NCI-H187 treated with DMSO at 0.1 percent for 48 hours (cell line): ENCODE measurements at places on chromosomes 2 and 18.

DNA sequence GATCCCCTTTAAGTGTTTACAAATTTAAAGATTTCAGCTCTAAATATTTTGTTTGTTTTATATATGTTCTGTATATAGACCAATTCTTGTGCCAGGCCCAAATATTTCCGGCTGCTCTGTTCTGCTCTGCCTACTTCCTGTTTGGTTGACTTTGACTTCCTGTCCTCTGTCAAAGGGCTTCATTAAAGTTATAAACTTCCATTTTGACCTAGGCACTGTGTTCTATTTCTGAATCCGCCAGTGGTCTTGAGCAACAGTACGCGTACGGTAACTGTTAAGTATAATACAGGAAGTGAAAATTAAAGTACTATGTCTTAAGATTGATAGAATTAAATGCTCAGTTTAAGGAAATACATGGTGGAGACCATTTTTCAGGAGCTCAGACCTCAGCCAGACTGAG lies 13.5 kb upstream of the REL start:
- DNase-seq: no peak

GRCh38 chr2:179830043-179830787 lies 31.2 kb downstream of the ZNF385B start:
- DNase-seq: no peak

DNA sequence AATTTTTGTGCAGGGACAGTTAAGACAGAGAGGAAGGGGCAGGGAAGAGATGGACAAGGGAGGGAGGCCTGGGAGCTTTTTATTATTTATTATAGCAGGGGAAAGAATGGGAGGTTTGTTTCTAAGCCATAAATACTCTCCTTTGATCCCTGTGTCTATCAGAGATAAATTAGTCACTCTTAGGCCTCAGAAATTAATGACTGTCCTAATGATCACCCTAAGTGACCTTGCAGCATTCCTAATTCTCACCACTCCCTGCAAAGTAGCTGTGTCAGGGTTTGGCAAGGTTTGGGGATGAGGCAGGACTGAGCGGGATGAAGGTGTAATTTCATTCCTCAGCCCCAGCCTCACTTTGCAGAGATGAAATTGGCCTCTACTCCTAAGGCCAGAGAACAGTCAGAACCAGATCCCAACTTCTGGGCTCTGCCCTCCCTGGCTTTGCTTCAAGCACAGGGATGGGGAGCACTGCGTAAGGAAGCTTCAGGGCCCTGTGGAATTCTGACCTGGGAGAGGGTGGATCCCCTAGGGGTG lies 95.0 kb downstream of the TMEM17 start:
- DNase-seq: no peak

DNA sequence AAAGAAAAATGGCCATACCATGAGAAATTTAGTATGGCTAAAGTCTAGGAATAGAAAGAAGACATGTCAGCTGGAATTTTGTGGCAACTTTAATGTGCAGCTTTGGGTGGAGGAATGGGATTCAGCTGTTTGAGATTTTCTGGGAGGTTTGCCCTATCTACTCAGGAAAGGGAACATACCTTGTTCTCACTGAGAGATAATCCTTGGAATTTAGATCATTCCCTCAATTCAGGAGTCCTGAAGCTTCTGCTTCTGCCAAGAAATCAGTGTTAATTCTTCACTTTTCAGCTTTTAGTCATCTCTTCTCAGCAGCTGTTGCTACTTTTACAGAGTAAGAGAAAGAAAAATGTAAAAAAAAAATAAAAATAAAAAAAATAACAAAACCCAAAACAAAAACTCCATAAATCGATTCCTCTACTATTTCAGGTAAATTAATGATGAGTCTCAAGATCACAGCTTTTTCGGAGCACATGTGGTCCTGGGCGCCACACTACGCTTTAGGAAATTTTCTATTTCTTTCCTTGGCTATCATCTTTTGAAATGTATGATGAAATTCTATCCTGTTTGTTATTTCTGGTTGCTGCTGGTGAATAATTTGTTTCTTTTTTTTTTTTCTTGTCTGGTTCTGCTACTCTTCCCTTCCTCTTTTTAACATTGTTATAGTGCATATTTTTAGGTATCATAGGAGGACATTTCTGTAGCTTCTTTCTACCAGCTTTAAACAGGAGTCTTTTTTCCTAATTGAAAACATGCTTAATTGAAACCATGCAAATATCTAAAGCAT lies 18.9 kb upstream of the BAZ2B start:
- DNase-seq: no peak

DNA sequence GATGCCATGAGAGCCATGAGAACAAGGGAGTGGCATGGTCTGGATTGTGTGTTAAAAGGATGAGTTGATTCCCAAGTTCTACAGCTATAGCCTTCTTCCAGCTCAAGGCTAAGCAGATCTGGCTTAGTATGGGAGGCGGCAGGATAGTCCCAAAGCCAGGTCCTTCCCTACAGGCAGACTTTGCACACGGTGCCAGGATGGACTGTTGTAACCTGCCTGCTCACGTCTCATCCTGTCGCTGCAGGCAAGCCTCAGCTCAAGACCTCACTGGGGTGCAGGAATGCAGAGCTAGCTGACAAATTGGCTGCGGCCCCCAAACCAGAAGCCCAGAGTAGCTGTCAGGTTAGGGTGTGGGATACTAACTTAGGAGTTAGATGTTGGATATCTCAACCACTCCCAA lies 28.8 kb upstream of the IGFBP5 start:
- DNase-seq: no peak

DNA sequence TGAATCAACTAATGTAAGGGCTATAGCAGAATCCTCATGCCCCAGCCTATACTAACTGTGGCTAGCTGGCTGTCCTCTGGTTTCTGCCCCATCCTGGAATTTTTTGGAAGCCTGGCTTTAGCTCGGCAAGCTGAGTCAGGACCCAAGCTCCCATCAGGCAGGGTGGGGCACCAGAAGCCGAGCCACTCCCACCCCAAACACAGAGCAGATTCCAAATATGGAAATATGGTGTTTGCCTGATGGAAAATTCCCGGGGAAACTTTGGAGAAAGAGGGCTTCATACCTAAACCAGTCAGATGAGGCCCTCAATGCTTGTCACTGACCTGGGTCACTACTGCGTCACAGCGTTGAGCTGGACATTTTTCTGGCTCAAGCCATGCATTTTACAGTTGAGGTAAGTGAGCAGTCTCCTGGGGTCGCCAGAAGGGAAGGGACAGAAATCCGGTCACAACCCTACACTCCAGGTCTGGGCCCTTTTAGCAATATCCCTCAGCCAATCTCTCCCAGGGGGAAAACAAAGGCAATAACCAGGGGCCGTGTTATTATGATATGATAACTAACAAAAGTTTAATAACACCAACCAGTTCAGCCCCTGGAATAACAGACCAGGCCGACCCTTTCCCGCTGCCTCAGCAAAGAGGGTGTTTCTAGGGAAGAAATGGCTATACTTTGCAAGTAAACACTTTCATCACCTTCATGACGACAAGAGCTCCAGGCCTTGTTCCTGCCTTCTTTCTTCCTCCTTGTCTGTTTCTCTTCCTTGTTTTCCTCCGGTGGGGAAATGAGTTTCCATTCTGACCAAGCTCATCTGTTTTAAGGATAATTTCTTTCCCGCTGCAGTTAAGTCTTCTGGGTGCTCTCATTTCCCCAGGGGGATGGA lies 37.7 kb downstream of the PSD4 start:
- no peak for DNase-seq

GRCh38 chr18:59344996-59345395 lies 14.1 kb downstream of the LMAN1 start:
- DNase-seq: no peak

DNA sequence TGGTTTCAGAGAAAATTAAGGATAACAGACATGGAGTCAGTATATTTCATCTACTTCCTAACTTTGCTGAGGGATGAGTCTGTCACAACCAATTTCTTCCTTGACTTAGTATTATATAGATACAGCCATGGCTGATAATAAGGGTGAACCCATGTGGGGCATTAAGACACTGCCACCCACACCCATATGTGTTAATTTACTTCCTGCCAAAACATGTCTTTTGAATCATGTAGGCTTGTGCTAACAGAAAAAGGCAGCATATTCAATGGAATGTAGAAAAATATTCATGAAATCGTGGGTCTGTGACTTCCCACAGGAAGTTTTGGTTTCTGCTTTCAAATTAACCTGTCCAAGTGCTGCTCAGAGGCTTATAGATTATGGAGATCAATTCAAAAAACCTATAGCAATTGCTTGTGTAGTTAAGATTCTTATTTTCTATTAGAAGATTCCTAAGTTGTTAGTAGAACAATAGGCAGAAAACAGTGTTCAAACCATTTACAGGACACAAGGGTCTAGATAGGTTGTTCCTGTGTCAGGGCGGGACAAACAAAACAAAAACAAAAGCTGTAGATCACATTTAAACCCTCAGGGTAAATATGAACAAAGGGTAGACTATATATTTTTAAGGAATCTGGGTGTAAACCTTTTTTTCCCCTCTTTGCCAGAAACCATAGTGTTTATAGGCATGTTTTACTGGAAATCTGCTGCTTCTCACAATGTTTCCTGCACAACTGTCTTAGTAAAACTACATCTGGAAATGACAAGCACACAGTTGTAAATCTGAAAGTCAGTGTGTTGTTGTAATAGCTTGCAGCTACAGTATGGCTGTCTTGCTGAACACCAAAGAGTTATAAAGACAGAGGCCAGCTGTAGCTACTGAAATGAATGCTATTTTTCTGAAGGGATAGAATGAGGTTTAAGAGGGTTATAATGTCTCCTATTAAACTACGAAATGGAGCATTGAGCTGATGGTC lies 691.2 kb downstream of the EPHA4 start:
- no peak for DNase-seq

- DNase-seq: no peak
These were observed 7.1 kb upstream of the SOS1 start for GRCh38 chr2:39127973-39128372.

DNA sequence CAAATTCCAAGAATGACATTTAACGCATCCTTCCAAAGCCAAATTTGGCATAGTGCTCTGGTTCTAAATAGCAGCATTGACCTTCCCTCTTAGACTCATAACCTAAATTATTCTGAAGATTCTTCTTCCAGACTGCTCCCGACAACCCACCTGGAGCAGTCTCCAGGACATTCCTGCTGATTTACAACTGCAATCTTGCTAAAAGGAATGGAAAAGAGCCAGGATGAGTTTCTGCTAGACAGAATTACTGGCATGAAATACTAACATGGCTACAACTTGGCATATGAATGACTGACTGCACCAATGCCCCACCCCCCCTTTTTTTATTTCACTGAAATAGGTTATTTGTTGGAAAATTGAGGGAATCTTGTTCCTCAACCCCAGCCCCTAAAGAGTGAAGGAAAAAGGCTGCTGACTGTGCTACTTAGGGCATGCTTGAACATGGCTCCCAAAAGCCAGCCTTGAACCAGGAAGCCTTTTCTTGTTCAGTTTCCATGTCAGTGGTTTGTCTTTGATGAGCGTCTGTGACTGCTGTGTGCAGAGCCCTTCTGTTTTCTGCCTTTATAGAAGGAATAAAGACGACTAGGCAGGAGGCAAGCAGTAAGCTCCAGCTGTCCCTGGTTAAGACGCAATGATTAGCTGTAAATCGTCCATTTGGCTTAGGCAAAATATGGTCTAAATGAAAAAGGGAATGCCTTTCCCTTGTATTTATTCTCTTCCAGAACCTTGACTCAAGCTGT lies 47.4 kb upstream of the ITGB6 start:
- no peak for DNase-seq

GRCh38 chr2:24919506-24920097 lies 435 bp downstream of the ADCY3 start:
- DNase-seq: no peak

DNA sequence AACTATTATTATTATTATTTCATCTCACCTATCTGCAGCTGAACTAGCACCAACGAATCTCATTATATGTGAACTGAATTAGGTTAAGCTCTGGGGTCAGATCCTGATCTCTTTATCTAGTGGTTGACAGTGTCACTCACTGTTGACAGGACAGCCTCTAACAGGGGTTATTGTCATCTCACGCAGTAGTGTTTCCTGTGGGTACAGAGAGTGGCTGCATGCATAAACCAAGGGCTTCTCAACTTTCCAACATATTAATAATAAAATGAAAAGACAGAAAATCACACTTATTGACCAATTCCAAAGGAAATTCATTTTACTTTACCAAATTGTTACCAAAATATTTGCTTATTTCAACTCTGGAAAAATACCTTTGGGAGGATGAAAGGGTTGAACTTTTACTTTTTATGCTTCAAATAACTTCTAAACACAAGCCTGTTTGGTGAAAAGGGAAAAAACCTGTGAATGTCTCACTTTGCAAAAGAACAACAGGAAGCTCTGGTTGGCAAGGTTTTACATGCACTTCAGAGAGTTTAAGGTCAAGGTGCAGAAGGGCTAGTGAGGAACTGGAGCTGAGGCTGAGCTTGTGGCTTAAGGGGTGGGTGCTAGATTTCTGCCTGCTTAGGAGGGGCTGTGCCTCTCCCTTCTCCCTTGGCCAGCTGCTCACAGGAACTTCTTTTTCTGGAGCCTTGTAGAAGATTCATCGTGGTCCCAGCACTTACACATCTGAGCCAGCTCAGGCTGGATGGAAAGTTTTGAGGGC lies 72.6 kb downstream of the CTAGE1 start:
- DNase-seq: no peak

GRCh38 chr2:7023542-7023941 lies 106.3 kb downstream of the RNF144A start:
- DNase-seq: no peak

- DNase-seq: no peak
These were observed 1.7 kb upstream of the QPCT start for GRCh38 chr2:37342591-37343220.

DNA sequence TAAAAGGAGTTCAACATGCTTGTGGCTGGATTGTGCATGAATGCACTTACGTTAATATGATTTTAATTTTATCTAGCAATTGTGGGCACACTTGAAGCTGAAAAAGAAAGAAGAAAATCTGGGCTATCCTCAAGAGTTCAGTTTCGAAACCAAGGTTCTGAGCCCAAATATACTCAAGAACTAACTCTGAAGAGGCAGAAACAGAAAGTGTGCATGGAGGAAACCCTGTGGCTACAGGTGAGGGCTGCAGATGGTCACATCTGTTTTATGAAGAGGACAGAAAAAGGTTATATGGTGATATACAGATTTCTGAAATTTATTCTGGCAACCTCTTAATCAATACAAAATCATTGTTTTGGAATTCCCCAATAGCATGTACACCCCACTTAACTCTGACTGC lies 57.3 kb downstream of the ITGA6 start:
- DNase-seq: no peak

GRCh38 chr2:151943461-151943860 lies 115.2 kb upstream of the ARL5A start:
- DNase-seq: no peak

DNA sequence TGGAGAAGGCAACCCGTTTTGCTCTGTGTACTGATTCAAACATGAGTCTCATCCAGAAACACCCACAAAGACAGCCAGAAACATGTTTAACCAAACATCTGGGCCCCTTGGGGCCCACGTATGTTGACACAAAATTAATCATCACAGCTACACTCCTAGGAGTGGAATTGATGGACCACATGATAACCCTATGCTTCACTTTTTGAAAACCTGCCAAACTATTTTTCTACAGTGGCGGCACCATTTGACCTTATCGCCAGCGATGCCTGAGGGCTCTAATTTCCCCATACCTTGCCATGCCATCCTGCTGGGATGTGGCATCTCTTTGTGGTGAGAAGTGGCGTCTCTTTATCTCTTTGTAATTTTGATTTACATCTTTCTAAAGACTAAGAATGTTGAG lies 38.5 kb downstream of the PSMG2 start:
- DNase-seq: peak; percentile 18

- no peak for DNase-seq
These were observed 11.7 kb downstream of the PFN4 start for GRCh38 chr2:24111407-24111901.

- no peak for DNase-seq
These were observed 269.4 kb upstream of the CCDC68 start for GRCh38 chr18:55228707-55229106.
